ENCODE measurements at places on chromosomes 11 and 22.

- DNase-seq: no peak
These were observed 65.8 kb downstream of the PARVB start for GRCh38 chr22:44089717-44090570.

GRCh38 chr11:121534131-121535093 lies 81.6 kb upstream of the SORL1-AS1 start:
- peak; percentile 73 for DNase-seq

DNA sequence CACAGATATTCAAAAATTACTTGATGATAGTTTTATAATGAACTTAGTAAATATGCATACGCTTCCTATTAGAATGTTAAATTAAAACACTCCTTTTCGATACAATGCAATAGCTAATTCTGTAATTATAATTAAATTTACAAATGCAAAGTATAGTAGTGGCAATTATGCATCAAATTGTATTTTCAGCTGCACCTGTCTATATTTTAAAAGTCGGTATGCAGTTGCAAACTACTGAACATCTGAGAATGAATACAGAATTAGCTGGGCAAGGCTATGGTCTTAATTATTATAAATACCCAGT lies 110.4 kb upstream of the ARHGAP42 start:
- DNase-seq: no peak

- DNase-seq: no peak
These were observed 5.5 kb upstream of the PACS1 start for GRCh38 chr11:66064571-66064970.

DNA sequence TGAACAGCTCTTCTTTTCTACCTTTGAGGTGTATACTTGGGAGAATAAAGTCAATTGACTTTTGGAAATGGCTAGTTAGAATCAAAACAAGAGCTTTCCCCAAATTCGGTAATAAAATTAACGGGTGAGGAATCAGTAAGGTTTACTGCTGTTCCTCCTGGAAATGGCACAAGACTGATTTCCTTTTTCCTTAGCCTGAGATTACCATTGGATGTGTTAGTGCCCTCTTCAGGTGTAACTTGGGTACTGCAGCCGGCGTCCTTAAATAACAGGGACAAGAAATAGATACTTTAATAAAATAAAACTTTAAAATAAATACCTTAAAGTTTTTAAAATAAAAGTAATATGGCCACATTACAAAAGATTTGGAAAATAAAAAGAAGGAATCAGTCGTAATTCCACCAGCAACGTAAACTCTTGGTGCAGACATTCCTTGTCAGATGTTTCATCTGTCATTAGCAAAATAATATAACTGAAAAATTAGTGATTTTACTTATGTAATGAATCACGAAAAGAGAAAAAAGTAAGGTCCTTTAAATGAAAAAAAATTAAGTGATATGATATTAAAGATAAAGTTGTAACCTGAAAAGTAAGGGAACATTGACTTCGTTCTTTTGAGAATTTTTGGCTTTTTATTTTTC lies 29.7 kb downstream of the ZFTA start:
- DNase-seq: peak; percentile 77

- peak; percentile 95 for DNase-seq
These were observed 48.7 kb downstream of the TSPAN18 start for GRCh38 chr11:44775366-44775984.

GRCh38 chr11:85826116-85826855 lies 15.3 kb upstream of the SYTL2 start:
- DNase-seq: peak; percentile 56

GRCh38 chr11:67025750-67026149 lies 2.8 kb downstream of the SYT12 start:
- no peak for DNase-seq

GRCh38 chr11:44811841-44812448 lies 85.2 kb downstream of the TSPAN18 start:
- peak; percentile 26 for DNase-seq

- no peak for DNase-seq
These were observed 104.4 kb downstream of the MICAL2 start for GRCh38 chr11:12214751-12215150.

DNA sequence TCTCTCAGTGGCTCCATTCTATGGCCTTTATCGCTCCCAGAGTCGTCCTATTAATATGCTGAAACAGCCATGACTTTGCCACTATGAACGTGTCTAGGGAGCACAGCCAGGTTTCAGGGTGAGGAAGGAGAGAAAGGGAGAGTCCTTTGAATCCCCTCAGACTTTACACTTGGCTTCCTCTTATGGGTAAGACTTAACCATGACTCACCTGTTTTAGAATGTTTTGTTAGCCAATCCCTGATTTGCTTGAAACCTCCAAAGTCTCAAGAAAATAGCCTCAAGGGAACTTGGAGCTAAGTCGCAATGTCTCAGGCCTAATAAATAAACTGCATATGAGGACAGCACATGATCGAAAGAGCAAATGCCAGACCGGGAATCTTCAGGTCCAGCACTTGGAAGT lies 131.2 kb upstream of the RCN1 start:
- no peak for DNase-seq

DNA sequence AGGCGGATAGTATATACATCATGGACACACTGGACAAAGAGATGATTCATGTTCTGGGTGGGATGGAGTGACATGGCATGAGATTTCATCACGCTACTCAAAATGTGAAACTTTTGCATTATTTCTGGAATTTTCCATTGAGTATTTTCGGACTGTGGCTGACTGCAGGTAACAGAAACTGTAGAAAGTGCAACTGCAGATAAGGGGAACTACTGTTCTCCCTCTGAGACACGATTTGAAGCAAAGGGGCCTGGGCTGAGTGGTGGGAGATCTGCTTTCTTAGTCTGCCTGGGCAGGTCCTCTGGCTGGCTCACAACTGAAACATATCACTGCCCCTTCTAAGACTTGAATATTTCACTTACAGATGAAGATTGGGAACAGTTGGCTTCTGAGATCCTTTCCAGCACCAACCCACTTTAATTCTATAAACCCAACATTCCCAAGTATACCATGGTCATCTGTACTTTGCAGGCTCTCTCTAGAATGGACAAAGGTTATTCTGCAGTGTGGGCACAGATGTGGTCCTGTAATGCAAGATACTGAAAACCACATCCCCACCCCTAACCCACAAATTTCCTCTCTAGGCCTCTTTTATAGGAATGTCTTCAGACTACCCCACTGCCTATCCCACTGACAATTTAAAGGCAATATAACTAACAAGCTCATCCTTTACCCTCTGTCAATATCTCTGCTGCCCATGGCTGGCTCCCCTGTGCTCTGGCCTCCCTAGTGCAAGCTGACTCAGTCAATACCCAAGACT lies 121.1 kb downstream of the KCNC1 start:
- DNase-seq: no peak

DNA sequence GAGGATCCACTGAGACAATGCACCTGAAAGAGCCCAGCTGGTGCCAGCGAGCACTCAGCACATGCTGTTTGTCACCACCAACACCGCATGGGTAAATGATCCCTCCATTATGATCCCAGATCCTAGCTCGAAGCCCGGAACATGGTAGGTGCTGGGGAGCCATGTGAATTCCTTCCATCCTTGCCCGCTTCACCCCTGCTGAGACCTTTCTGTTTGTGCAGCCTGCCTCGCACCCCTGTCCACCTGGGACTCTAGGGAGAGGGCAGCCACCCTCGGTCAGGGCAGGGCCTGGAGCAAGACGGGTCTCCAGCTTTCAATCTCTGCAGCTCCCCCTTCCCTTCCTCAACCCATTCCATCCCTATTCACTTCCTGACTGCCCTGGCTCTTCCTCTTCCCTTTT lies 116.2 kb upstream of the ALX4 start:
- no peak for DNase-seq

DNA sequence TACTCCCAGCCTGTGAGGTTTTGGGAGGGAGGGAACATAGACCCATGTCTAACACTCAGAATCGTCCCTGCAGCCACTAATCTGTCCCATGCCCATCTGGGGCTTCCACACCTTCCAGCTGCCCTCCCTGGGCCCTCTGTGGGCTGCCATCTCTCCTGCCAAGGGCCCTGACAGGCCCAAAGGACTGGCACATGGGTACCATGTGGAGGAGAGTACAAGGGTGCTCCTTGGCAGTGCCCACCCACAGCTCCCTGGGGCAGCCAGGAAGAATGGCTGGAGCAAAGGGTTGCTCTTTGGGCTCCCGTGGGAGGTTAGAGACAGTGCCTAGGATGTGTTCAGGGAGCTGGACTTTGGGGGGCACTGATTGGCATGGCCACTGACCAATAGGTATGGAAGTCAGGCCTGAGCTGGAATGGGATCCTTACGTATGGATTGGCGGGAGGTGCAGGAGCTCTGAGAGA lies 56.8 kb downstream of the CD82 start:
- DNase-seq: no peak

DNA sequence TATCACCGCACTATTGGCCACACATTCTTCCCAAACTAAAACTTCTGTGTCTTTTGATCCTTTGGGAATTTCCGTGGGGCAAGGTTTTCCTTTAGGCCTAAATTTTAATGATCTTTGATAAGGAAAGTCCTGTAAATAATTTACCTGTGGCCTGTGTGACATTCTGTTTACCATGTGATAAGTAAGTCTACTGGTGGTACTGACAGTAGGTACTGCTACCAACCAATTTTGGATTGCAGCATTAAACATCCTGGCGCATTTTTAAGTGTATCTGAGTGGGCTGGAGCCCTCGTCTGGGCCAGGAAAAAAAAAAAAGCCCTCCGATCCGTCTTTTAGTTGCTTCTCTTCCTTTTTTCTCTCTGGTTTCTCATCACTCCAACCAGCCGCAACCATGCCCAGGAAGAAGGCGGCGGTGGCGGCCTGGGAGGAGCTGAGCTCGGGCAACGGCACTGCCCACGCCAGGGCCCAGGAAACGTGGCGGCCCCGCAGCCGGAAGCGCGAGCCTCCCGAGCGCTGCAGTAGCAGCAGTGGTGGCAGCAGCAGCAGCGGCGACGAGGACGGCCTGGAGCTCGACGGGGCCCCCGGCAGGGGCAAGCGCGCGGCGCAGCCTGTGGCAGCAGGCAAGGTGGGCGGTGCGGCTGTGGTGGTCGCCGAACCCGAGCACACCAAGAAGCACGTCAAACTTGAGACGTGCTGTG lies 33.6 kb downstream of the ASRGL1 start:
- DNase-seq: no peak

DNA sequence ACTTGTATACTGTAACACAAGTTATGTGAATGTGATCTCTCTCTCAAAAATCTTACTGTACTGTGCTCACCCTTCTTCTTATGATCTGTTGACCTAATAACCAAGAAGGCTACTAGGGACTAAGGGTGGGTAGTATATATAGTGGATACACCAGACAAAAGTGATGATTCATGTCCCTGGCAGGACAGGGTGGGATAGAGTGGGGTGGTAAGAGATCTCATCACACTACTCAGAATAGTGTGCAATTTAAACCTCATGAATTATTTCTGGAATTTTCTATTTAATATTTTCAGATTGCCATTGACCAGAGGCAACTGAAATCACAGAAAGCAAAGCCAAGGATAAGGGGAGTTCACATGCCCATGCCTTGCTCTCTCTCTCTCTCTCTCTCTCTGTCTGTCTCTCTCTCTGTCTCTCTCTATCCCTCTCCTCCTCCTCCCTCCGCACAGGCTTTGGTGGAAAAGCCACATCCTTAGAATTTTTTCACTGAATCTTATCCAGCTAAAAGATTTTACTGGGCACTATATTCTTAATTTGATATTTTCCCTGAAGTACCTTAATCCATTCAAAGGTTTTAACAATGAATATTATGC lies 12.0 kb upstream of the STK33 start:
- DNase-seq: no peak

- no peak for DNase-seq
These were observed 56.1 kb downstream of the KIAA1671 start for GRCh38 chr22:25008666-25009065.

DNA sequence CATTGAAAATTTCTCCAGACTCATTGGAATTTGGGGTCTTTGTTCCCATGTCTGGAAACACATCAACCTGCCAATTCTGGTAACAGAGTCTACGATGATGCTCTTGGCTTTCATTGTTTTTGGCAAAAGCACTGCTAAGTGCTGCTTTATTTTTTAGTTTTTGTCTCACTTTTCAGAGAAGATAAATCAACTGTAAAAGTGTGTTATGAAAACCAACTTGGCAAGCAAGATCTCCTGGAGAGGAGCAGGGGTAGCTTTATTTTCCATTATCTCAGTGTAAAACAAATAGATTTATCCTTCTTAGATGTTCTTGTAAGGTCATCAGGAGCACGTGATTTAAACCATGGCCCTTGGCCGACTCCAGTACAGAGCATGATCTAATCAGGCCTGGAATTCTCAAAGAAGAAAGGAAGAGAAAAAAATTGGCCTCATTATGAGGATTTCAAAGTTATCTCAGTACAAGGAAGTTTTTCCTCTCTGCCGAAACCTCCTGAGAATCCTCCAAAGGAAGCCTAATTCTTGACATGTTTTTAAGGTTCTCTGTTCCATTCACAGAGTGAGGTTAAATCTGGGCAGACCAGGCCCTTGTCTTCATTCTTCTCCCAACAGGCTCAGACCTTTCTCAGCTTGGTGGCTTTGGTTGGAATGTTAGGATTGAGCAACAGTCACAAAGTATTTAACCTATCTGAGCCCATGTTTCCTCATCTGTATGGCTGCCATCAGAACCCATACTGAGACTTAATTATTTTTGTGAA lies 16.4 kb upstream of the PAMR1 start:
- no peak for DNase-seq

- no peak for DNase-seq
These were observed 31.7 kb downstream of the MUC2 start for GRCh38 chr11:1106387-1106786.

DNA sequence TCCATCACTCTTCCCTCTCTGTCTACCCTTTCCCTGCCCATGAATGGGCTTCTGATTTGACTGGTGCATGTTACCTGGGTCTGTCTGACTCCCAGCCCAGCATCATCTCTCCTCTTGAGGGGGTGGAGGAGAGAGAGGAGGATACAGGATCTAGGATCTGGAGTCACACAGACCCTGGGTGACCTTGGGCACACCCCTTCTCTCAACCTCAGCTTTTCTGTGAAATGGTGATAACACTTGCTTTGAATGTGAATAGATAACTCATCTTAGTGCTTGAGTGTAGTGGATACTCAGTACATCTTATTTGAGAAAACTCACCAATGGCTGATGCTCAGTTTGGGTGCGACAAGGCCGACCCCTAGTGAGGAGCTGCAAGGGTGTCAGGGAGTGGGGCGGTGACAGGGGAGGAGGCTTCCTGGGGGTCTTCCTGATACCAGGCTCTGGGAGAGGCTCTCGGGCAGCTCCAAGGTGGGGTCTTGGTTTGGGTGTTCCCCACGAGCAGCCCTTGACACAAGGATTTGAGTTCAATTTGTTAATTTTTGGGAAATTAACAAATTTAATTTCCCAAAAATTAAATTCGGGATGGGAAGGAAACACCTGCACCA lies 9.0 kb downstream of the INCENP start:
- DNase-seq: no peak

DNA sequence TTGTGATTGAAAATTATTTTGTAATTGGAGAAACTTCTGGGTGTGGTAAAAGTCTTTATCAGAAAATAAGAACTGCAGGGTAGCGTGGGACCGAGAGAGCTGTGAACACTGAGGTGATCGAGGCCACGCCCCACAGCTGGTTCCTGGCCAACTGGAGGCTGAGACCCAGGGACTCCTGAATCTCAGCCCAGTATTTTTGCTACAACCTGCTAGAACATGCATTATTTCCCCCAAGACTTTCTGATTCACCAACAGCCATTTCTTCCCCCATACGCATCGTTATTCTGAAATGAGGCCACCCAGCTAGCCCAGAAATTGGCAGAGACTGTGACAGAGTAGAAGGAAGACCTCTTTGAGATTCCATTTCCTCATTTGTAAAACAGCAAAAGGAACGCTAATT lies 3.4 kb upstream of the FGF19 start:
- peak; percentile 5 for DNase-seq

Data from NCI-H82 (cell line).